SK-N-SH (cell line): ENCODE measurements at places on chromosomes 1 and 21.
A peak's percentile ranks its signal among the peaks of the same experiment; 100 is the strongest.

- DNase-seq, result no peak
These were observed 8.9 kb upstream of the ZMYM4 start for GRCh38 chr1:35259561-35259960.

DNA sequence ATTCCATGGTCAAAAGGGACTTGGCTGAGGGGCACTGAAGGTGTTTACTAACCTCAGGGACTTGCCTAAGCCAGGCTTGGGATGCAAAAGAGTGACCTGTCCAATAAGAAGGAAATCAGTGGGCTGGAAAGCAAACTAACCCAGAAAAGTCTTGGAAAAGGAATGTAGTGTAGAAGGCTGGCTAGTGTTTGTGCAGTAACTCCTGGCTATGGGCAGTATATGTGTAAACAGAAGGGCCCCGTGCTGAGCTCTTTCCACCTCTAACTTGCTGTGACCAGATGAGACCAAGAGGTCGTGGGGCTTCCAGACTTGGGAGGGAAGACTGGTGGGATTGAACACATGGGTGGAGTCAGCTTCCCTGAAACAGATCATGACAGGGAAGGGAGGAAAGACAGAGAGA, 4.1 kb downstream of the MINDY1 start:
- no peak for DNase-seq

DNA sequence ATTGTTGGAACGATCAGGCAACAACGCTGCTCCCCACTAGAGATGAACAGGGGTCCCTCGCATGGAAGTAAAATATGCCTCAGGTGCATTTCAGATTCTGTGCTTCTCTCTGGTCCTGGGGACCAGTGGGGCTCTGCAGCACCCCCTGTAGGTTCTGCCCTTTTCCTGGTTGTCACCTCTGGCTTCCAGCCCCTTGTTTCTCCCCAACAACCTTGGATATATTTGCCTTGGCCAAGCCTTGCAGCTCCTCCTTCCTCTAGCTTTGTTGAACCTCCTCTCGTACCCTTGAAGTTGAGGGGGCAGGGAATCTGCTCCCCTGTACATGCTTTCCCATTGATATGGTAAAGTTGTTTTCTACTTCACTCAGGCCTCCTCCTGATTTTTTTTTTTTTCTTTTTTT, 5.4 kb upstream of the RGSL1 start:
- no peak for DNase-seq

DNA sequence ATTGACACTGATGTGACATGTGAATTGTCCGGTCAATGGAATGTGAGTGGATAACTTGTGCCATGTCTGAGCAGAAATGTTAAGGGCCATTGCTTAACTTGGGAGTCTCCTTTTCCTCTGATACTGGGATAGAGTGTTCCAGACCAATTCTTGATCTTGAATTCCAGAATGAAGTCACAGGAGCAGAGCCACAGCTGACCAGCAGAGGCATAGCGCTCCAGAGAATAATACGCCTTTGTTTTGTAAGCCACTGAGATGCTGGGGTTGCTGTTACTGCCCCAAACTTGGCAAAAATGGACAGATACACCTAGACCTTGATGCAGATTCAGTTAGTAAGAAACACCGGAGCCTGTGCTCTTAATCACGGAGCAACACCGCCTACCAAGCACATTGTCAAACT, 6.3 kb downstream of the KCNJ6 start:
- no peak for DNase-seq

DNA sequence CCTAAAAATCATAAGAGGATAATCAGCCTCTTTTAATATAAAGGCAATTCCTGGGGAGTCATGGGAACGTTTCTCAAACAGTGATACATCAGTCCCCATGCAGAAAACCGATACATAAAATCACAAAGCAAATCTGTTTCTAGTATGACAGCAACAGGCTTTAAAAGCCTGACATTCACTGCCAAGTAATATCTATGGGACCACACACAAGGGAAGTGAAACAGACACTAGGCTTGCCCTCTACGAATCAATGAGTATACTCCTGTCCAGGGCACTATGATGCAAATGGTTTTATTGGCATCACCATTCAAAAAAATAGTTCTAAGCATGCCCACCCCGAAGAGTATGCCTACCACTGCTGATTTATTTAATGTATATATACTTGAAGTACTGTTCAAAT, 54.4 kb downstream of the TIAM1 start:
- no peak for DNase-seq

GRCh38 chr21:28113718-28114117, 879.0 kb downstream of the LTN1 start:
- DNase-seq, result no peak

- DNase-seq, result no peak
These were observed 124.5 kb downstream of the TBX15 start for GRCh38 chr1:118863688-118864087.

- DNase-seq, result peak; percentile 93
These were observed at the start of gene DDAH1 for GRCh38 chr1:85465099-85465785. Gene DDAH1 (minus strand): TSS chr1:85465159. CDS start chr1:85465045, 114 bp downstream.

- DNase-seq, result no peak
These were observed 538 bp downstream of the GBP2 start for GRCh38 chr1:89125240-89125912.

GRCh38 chr1:153543736-153544135, 1.9 kb downstream of the S100A4 start:
- no peak for DNase-seq

DNA sequence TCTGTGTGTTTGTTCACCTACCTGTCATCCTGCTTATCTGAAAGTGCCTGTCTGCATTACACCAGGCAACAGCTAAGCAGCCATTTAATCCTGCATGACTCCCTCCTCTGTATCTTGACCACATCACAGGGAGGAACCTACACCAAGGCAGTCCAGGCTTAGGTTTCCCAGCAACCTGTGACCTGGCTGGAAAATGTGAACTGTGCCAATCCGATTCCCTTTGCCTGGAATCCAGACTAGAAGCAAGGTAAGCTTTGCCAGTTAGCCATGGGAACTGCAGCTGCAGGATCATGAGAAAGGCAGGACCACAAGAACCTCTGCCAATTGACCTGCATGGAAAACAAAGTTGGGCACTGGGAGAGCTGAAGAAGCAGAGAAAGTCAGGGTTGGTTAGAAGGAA, 6.3 kb upstream of the ATP1B1 start:
- DNase-seq, result no peak

DNA sequence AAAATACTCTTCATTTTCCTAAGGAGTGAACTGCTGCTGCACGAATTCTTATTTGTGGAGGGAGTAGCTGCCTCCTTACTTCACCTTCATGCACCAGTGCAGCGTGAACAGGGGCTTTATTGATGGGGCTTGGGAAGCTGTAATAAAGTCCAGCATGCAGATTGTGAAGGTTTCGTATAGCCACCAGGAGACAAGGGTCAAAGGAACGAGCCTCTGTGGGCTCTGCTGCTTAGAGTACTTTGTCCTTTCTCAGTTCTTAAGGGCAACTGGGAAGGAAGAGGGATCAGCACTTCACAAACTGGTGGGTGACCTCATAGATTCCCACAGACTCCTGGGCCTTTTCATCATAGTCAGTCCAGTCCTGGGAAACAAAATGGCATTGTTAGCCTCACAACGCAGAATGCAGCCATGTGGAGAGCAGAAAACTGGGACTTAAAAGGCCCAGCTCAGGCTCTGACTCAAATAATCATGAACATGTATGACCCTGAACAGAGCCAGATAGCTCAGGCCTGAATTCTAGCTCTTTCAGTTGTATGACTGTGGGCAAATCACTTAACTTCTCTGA, 6.0 kb downstream of the CZIB start:
- no peak for DNase-seq

- no peak for DNase-seq
These were observed 74.8 kb downstream of the FNBP1L start for GRCh38 chr1:93522721-93523120.

DNA sequence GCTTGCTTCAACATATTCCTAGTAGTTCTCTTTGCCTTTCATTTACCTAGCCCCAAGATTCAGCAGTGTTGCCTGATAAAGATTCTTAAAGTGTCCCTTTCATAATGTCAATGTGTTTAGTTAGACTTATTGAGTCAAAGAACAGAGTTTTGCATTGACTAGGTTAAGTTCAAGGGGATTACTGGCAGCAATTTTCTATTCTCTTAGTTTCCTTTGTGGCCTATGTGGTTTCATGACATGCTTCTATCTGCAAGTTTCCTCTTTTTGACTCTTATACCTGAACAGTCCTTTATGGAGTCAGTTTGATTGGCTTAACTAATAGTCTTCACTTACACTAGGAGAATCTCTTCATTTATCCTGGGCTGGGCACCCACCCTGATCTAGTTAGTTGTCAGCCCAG, 151.3 kb downstream of the ADGRL4 start:
- DNase-seq, result no peak

- no peak for DNase-seq
These were observed 261.3 kb downstream of the ST6GALNAC3 start for GRCh38 chr1:76335882-76336281.

GRCh38 chr1:7398982-7399381, 372.1 kb upstream of the VAMP3 start:
- no peak for DNase-seq

DNA sequence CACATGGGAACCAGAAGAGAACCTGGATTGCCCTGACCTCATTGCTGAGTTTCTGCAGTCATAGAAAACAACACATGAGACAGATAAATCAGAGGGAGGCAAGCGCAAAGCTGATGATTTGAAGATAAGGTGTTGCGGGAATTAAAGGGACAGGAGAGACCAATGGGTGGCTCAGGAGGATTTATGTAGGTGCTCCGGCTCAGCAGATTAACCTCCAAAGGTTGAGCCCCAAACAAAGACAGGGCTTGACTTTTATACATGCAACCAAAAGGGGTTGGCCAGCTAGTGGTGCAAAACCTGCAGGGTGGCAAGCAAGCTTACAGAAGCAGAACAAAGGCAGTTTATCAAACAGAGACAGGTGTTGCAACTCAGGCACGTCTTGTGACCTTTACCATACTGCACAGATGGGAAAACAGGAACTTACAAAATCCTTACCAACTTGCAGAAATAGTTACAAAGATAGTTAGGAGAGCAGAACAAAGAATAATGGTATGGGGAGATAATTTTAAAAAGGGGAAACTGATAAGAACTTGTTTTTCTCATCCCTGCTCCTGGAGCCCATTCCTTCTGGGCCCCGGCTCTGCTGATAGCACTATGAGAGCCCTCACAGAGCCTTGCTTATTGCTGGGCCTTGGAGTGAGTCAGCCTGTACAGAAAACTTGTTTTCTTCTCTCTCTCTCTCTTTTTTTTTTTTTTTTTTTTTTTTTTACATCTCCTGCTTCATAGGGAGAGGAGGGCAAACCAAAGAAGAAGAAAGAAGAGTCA, 93.6 kb downstream of the SNRPE start:
- DNase-seq, result no peak

DNA sequence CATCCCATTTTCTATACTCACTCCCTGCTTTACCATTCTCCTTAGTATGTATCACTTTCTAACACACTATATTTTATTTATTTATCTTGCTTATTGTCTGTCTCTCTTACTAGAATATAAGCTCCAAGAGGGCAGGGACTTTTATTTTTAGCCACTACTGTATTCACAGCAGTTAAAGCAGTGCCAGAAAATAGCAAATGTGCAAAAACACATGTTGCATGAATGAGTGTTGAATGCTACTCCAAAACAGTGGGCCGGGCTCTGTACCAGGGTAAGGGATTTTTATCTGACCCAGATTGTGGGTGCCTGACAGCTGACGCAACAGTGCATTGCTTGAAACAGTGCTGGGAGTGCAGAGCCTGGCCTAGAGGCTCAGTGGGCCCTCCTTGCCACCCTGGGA, 24.7 kb downstream of the COL16A1 start:
- no peak for DNase-seq

DNA sequence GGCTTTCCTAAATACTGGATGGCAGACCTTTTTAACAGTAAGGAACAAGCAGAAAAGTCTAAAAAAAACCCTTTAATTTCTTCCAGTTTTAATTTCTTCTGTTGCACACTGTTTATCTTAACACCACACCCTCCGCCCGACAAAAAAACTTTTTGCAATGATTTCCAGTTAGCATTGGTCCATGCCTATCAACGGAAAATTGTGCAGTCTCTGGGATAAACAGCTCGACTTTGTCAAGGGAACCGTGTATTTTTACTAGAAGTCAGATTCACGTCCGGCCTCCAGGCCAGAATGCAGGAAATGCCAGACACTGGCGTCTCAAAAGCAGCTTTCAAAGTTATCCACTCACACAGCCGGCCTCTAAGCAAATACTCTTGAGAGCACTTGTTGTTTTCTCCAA, 378 bp upstream of the NUP210L start:
- DNase-seq, result no peak

- no peak for DNase-seq
These were observed 65.0 kb downstream of the LRRC40 start for GRCh38 chr1:70140343-70140742.

DNA sequence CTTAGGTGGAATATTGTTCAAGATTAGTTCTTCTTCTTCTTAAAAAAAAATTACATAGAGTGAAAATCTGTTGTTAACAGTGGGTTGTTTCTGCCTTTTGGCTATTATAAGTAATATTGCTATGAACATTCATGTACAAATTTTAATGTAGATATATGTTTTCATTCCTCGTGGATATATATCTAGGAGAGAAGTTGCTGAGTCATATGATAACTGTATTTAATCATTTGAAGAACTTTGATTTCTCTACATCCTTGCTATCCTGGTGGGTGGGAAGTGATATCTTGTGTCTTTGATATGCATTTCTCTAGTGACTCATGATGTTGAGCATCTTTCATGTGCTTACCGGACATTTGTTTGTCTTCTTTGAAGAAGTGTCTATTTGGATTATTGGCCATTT, 29.9 kb downstream of the MAST2 start:
- DNase-seq, result no peak

GRCh38 chr1:173050865-173051264, at the start of gene TNFSF18:
Gene TNFSF18 (minus strand): TSS chr1:173050941. CDS start chr1:173050896, 45 bp downstream.
- DNase-seq, result no peak

GRCh38 chr1:71030026-71030425, 17.6 kb downstream of the PTGER3 start:
- no peak for DNase-seq

GRCh38 chr1:217919683-217920388, 288.7 kb downstream of the SPATA17 start:
- no peak for DNase-seq

DNA sequence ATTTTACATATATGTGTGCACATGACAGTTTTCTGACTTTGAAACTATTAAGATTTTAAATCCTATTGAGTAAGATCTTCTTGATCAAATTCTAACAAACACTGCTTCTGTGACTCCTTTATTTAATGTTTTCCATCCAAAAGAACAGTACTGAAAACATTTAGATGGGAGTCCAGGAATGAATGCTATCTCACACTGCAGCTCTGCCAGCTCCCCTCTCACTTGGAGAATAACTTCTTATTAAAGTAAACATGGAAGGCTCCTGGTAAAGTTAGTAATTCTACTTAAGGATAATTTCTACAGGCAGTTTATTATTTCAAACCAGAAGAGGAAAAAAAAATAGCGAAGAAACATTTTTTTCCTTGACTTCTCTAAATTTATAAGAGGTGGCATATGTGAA, 349.1 kb downstream of the DPYD start:
- DNase-seq, result no peak
